EH (cell line): ENCODE measurements at places on chromosomes 1 and 21.

- DNase-seq: no peak
These were observed 54.4 kb upstream of the GCLM start for GRCh38 chr1:93963585-93963984.

DNA sequence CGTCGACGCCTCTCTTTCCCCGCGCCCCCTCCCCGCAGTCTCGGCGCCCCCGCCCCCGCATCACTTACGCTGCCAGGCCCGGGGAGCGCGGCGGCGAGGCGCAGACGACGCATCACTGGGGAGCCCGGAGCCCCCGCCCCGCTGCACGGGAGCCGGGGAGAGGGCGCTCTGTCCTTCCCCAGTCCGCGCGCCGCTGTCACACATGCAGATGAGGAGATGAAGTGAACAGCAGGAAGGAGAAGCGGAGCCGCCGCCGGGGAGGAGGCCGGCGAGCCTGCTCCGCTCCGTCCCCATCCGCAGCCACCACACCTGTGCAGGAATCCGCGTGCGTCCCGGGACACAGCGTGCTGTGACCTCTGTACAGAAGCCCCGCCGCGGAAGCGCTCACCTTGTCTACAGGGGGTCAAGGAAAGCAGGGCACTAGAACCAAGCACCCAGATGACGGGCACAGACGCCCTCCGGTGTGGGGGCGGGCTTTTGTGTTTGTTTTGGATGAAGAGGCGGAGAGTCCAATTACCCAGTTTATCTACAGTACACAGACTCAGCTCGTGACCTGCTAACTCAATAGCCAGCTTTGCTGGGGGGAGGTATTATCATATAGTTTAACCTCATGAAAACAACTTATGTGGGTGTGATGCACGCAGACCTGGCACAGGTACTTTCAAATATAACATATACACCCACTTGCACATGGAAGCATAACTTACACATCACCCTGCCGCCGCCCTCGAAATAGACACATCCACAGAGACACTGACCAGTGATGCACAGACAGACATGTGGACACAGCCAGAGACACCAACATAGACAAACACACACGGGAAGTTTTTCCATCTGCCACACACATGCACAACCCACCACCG, 12.4 kb downstream of the KLHDC8A start:
- peak; percentile 18 for DNase-seq

DNA sequence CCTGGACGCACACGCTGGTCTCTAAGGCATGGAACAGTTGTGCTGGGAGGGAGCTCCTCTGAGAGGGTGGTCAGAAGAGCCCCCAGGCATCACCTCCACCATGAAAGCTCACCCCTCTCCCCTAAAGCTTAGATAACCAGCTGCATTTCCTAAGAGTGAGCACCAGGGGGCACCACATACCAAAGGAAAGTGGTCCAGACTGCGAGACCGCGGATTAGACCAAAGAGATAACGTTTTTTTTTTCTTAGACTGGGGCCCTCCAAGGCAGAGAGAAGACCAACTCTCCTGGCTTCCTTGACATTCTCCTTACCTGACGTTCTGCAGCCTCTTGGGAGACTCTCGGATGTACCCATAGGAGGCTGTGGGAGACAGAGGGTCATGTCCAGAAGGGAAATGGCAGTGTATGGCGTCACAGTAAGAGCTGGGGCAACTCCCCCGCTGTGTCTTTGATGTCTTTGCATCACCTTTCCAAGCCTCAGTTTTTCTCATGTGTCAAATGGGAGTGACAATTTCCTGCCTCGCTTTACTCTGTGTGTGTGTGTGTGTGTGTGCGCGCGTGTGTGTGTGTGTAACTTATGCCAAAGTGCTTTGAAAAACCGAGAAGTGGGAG, 12.3 kb upstream of the IFNLR1 start:
- DNase-seq: peak; percentile 68

GRCh38 chr1:47507144-47507543, 69.3 kb downstream of the FOXD2 start:
- DNase-seq: no peak
